ENCODE measurements at places on chromosomes 7 and 10.

DNA sequence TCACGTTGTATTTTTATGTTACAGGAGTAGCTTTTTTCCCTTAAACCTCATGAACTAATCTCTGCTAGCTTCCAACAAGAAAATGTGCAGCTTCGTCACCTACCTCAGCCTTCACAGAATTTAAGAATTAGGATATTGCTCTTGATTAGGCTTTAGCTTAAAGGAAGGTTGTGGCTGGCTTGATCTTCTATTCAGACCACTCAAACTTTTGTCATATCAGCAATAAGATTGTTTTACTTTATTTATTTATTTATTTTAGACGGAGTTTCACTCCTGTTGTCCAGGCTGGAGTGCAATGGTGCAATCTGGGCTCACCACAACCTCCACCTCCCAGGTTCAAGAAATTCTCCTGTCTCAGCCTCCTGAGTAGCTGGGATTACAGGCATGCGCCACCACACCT, 125.6 kb upstream of the GPR22 start:
- no peak for DNase-seq

DNA sequence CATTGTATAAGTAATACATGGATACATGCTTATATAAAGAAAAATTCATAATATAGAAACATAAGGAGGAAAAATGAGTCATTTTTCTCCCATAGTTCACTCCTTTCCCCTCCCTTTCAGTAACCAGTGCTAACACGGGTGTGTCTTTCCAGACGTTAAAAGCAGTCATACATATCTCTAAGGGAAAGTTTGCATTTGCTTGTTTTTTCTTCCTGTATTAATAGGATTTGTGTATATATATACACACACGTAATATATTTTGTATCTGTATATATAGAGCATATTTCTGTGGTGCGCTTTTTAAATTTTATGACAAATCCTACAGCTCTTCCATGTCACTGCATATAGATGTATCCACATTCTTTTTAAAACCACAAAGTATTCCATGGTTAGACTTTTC, 78.8 kb downstream of the RALA start:
- DNase-seq, result no peak

GRCh38 chr7:151410405-151411390, 860 bp upstream of the WDR86 start:
- no peak for DNase-seq

GRCh38 chr10:73576178-73576889, 14.8 kb downstream of the USP54 start:
- no peak for DNase-seq

GRCh38 chr10:119538632-119539358, 3.7 kb downstream of the RGS10 start:
- DNase-seq, result no peak

DNA sequence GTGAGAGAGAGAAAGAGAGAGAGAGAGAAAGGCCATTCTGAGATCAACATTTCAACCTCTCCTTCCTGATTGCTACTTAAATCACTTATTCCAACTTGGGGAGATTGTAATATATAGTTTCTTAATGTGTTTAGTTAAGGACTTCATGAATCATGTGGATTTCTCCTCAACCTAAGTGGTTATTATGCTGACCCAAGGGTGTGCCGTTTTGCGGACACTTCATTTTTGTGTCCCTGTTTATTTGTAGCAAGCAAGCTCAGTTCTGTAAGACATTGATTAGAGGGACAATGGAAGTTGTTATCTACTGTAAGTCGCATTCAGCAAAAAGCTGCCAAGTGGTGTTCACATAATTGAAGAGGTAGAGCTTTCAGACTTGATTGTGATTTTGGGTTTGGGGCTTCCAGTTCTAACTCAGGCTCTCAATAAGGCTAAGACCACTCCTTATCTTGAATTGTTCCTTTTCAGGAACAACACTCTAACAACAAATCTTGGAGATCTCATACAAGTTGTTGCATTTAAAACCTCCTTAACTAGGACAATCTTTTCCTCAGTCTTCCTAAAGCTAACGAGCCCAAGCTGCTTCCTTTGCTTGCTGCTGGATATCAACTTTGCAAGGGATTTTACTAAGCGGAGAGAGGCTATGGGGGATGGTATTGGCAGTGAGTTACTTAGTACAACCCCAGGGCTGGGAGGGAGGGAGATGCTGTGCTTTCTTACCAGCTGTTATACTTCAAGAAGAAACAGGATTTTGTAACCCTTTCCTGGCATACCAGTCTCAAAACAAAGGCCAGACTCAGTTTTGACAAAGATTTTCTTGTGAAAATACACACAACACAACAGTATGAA, 19.8 kb upstream of the COL1A2 start:
- no peak for DNase-seq

GRCh38 chr7:66845379-66846095, 75.5 kb upstream of the TMEM248 start:
- DNase-seq, result no peak

DNA sequence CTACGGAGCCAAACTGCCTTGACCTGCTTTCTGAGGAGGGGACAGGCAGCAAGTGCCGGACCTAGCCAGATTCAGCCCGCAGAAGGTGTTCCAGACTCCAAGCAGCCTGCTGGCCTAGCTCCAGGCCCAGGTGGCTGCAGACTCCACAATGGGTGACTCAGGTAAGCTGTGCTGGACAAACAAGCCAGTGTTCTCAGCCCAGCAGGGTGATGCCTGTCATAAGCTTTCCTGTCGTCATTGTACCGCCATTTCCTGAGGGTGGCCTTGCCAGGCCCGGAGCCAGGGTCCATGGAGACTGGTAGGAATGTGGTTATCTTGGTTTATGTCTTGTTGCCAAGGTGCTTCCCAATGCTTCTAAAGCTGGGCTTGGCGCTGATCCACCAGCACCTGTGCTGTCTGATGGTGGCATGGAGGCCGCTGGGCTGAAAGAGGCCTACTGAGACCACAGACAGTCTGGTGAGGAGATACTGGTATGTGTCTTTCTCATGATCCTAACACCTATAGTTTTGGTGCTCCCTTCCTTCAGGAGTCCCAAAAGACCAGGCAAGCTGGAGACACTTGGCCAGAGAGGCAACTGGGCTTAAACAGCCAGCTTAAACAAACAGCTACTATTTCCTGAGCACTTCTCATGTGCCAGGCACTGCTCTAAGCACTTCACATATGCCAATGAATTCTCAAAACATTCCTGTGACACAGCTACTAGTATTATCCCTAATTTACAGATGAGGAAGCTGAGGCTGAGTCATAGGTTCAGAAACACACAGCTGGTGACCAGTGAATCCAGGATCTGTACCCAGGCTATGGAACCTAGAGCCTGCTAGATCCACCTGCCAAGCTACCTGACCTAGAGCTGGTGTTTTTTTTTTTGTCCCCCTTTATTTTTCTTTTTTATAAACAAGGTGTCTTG, 42.0 kb downstream of the ZC3HC1 start:
- DNase-seq, result peak; percentile 39

- DNase-seq, result peak; percentile 23
Measured at GRCh38 chr10:33233221-33233620, 101.2 kb downstream of the NRP1 start.

- no peak for DNase-seq
Measured at GRCh38 chr7:84248267-84248666, 53.7 kb upstream of the SEMA3A start.

- no peak for DNase-seq
Measured at GRCh38 chr7:41912851-41913567, 210.1 kb upstream of the INHBA start.

DNA sequence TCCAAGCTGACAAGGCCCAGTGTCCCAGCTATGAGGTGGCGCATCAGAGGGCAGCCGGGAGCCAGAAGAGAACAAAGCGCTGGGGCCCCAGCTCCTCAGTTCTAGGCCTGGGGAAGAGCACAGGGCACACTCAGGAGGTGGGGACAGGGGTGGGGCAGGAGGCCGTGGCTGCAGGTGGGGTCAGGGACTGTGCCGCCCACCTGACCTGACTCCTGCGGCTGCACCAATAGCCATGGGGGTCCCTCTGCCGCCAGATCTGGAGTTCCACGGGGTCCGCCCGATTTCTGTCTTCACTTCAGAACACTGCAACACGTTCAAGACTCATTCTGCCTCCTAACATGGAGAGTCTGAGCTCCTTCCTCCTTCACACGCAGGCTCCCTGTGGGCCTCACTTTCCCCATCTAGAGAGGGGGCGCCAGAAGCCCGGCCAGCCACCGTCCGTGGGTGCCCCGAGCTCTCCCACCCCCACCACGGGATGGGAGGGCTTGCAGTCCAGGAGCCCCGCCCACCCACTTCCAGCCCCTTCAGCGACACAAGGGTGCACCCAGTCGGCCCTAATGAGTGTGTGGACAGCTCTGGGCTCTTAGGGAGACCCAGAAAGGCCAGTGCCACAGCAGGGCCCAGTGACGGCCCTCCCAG, 278.3 kb downstream of the MAD1L1 start:
- no peak for DNase-seq

DNA sequence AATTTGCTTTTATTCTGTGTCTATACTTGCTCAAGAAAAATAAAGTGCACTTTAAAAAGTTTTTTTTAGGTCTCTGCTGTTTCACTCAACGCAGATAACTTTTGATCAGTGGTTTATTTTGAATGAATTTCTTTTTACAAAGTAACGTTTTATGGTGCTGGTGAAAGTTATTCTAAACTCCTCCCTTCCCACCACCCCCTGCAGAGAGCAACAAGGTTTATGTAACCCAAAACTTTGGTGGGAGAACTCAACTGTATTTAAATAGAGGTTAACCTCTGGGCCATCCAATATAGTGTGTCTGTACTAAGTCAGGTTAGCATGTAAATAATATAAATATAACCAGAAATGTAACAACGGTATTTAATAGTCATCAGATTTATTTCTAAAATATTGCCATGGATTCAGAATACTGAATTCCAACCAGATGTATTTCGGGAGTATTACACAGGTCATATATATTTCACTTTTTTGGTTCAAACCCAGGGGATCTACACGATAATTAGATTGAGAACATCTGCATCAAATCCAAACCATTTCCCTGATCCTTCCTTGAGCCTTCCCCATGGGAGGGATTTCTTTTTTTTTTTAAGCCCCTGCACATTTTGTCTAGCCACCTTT, 3.9 kb upstream of the CUX1 start:
- no peak for DNase-seq

GRCh38 chr10:48572414-48572813, 32.5 kb downstream of the ARHGAP22 start:
- DNase-seq, result no peak

GRCh38 chr7:37433166-37433565, 15.5 kb downstream of the ELMO1 start:
- DNase-seq, result no peak

DNA sequence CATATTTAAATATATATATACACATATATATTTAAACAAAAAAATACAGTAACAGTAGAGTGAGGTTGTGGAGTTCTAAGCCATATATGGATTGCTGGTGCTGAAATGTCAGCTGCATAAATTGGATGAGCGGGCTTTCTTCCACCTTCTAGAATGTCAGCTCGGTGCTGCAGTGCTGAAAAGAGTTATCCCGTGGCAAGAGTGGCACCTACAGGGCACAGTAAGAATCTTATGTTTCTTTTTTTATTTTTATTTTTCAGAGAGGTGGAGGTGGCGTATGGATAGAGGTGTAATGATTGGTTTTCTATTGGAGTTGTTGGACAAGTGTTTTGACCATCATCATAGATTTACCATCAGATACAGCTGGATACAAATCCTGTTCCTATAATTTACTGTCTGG, 86.2 kb upstream of the DYNC1I1 start:
- peak; percentile 26 for DNase-seq

DNA sequence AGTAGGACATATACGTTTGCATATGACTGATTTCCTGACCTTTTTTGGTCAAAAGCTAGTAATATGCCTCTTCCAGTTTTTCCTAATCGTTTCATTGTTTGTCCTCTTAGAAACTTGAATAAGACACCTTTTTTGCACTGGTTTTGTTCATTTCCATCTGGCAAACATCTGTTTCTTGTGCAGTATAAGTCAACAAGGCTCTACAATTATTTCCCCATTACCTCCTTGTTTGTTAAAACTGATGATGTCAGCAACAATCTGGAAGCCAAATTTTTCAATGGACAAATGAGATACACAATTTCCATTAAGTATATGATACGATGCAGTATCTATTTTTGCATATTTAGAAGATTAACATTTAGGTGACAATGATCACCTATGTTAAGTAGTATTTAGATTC, 148.8 kb downstream of the NRBF2 start:
- no peak for DNase-seq

DNA sequence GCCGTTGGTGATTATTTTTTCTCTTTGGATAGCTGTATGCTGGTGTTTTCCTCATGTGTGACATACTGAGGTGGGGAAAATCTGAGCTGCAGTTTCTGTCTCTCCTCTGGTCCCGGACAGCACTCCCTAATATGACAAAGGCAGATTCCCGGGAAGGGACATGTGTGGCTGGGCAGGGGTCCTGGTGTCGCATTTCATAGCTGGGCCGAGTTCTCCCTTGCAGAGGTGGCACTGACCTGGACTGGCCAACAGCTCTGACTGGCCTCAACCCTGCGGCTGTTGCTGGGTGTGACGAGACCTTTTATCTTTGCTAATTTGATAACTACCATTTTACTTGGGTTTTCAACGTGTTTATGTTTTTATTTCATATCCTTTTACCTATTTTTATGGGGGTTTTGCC, 248.6 kb upstream of the TCERG1L start:
- no peak for DNase-seq

DNA sequence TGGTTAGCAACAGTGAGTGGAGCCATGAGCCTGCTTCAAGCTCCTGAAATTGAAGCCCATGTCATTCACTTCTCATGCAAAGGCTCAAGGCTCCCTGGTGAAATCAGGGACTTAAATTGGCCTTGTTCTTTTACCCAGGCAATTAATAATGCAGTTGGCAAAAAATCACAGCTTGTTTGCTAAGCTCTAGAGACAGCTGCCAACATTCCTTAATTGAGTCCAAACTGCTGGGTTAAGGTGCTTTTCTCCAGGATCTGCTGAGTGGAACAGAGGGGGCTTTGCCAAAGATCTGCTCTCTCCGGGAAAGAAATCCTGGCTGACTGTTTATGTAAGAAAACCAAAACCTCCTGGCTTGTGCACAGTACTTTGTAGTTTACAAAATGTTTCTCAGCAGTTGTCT, 257.6 kb upstream of the GHITM start:
- DNase-seq, result no peak

GRCh38 chr10:119206603-119207365, 587 bp upstream of the GRK5 start:
- no peak for DNase-seq

DNA sequence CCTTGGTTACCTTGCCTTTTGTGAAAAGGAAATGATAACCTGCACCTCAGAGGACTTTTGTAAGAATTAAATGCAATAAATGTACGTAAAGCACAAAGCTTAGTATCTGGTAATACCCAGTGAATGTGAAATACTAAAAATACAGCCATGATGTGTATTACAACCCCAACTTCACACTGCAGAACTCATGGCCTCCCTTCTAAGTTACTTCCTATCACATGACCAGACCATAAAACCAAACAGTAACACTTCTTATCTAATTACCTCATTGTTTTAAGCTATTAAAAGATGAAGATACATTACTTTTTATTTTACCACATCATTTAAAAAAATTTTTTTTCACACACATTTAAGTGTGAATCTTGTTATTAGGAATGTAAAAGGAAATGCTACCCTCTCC, 29.0 kb downstream of the VPS41 start:
- DNase-seq, result no peak

- no peak for DNase-seq
Measured at GRCh38 chr10:105149371-105149891, 508.3 kb downstream of the SORCS3 start.

Data from NCI-H2081 treated with DMSO at 0.1 percent for 48 hours (cell line).